ENCODE measurements at places on chromosomes 1 and 21.
A peak's percentile ranks its signal among the peaks of the same experiment; 100 is the strongest.

DNA sequence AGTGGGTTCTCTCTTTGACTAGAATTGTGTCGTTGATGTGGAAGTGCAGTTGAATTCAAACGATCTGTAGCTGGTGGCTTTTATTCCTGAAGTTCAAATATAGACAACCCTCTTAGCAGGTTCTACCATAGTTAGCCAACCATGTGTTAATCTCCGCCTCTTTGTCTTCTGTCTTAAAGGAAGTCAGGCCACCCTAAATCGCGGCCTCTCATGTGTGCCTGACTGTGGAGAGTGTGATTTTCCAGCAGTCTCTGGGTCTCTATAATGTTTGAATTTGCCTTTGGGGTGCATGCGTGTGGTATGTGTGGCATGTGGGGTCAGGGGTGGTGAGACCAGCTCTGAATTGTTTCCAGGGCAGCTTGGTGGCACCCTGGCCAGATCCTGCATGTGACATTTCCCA lies 244.9 kb downstream of the DISC1 start:
- DNase-seq = no peak

- no peak for DNase-seq
These were observed 15.6 kb upstream of the BOLA1 start for GRCh38 chr1:149883598-149884247.

DNA sequence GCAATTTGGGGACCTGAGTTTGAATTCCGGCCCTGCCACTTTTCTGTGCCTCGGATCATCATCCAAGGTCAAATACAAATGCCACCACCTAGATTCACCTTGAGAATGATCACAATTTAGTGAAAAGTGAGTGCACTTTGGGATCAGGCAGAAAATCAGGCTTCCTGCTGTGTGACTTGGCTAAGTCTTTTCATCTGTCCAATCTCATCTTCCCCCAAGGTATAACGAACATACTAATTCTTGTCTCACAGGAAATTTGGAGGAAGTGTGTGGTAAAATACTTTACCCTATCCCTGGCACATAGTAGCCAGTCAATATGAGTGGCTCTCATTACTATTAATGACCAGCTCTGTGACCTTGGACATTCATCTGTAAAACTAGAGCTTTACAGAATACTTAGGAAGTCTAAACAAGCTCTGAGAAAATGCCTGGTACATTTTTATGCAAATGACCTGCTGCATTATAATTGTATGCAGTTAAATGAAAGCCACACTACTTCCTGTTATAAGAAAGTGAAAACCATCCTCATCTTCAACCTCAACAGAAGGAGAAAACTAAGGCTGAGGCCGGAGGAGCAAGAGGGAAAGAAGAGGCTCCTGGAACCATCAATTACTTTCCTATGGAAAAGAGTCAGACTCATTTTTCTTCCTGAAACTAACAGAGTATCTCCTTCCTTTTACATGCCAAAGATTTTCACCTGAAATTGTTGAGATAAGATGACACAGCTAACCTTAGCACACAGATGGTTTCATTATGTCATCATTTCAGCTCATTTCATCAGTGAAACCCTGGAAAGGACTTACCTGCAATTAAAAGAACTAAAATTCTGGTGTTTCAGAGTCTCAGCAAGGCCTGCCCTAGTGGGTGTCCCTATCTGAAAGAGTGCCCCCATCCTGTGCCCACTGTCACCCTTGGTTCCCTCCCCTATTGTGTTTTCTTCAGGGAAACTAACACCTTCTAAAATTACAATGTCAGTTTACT lies 32.6 kb upstream of the RGS8 start:
- no peak for DNase-seq

DNA sequence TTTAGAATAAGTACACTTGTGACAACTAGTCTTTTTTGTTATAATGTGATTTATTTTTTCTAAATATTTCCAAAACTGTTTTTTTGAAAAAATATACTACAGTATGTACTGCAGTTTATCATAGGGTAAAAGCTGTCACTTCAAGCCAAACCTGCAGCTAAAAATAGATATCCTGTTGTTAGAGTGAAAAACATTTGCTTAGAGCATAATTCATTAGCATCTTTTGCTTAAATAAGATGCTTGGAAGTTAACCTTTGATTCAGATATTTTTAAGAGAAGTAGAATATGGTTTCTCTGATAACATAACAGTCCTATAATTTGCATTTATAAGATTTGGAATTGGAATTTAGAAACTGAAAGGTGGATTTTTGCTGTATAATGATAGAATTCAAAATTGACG lies 21.5 kb downstream of the PRKACB start:
- no peak for DNase-seq

DNA sequence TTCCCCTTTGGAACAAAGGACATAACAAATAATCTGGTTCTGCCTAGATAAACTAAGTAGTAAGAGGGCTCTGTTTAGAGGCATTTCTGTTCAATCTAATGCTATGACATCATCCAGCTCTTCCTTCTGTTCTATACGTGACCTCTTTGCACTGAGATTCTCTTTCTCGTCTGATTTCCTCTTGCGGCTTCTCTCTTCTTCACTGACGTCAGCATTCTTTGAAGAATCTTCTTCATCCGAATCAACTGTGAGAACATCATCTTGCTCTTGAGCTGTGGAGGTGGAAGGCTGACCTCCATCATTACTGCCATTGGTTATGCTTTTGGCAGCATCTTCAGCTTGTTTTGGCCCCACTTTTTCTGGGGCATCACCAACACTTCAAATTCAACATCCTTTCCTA lies 130.4 kb downstream of the HS2ST1 start:
- DNase-seq = no peak

DNA sequence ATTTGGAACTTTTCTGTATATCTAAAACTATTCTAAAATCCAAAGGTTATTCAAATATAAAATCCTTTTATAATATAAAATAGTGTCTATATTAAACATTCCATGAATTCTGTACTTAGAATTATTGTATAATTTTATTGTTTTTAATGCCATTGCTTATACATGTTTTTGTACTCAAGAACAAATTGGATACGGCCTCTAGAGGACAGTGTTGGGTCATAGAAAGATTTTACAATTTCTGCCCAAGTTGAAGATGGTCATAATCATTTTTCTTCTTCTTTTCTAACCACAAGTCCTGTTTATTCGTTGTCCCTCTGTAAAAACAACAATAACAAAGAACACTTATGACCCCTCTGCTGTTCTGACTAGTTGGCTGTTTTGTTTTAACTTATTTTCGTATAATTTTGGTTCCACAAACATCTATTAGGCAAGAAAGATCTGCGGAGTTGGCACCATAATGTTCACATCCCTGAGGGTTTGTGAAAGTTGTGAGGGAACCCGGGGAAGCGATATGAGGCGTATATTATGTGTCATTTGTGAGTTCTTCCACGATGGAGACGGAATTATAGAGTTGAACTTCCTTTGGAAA lies 75.7 kb upstream of the KIF26B start:
- no peak for DNase-seq

DNA sequence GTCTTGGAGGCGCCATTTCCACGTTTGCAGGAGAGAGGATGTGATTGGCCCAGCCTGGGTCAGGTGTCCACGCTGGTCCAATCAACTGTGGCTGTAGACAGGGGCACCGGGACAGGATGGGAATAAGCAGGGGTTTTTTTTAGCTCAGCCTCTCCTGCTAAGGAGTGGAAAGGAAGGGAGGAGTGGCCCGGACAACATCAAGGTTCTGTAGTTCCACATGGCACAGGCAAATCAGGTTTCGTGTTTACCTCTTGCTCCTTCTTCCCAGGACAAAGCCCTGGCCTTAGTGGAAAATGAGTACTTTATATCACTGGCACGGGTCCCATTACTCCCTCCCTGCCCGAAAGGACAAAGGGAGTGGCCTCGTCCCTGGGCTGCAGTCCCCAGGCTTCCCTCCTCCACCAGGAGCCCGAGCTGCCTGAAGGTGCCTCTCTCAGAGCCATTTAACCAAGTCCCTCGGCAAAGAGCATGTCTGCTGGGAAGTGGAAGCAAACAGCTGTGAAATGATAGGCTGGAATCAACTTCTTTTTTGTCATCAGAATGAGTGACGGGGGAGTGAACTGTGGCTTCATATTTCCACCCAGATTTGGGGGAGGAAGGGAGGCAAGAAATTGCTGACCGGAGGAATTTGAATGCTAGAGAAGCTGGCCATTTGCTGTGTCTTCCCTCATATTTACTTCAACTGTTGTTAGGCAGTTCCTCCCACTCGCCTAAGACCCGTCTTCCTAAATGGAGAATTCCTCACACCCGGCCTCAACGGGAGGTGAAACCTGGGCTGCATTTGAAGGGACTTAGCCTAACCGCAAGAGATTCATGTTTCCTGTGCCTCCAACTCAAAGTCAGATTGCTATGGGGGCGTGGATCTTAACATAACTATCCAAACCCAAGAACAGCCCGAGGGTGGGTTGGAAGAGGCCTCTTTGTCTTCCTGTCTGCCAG lies 84.9 kb upstream of the SLC44A3 start:
- DNase-seq = peak; percentile 77

- peak; percentile 31 for DNase-seq
These were observed 7.5 kb upstream of the WNT3A start for GRCh38 chr1:227999056-227999930.

DNA sequence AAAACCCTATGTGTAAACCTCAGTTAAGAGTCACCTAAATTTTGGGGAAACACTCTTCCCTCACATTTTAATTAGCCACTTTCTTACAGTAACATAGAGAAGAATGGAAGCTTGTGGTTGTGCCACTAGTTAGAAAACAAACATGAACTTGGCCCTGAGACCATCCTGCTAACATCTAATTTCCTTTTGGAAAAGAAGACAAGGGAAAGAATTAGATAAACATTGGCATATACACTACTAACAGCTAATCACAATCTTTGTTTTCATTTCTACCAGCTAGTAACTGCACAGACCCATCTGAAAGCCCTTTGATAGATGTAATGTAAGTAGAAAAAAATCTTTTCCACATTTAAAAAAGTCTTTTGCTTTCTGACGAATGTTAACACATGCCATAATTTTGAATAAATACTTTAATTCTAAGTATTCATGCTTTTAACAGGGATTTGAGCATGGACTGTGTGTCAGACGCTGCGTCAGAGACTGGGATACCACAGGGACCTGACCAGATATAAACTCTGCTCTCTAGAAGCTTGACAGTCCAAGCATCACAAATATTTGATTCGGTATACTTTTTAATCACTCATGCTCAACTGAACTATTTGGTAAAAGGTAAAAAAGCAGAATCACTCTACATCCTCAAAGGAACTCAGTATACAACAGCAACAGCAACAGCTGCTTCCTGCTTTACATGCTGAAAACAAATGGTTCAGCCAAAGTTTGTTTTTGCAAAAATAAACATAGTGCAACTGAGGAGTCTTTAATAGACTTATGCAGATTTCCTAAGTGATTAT lies 30.2 kb downstream of the DPH5 start:
- no peak for DNase-seq

GRCh38 chr1:193905288-193906085 lies 719.1 kb upstream of the B3GALT2 start:
- no peak for DNase-seq
